ENCODE measurements at places on chromosomes 5 and 9. TPM values are rescaled to one million over a fixed set of nuclear protein-coding genes. Genes with fewer than 3 reads are reported as not detected.

The CBY3 gene
- total RNA-seq, result not detected

The CDKN2B-AS1 gene
- not detected for total RNA-seq

The SMC2 gene
- 23.1 TPM for total RNA-seq

The TERT gene
- total RNA-seq, result not detected

The ITGA1 gene
- 5.3 TPM for total RNA-seq

The PKD2L2 gene
- not detected for total RNA-seq

The CD180 gene
- not detected for total RNA-seq

The VPS13A gene
- total RNA-seq, result 23.5 TPM

The FGF10 gene
- total RNA-seq, result not detected

- H3K4me1 ChIP-seq, result peaks cover 45% of the 10 kb centered on the region
- peaks cover 6% of the 10 kb centered on the region for H3K36me3 ChIP-seq
- H3K27me3 ChIP-seq, result no peaks in the 10 kb centered on the region
Observed at GRCh38 chr5:148384380-148384737, 601 bp downstream of the FBXO38 start.

- peaks cover 26% of the 10 kb centered on the region for H3K4me1 ChIP-seq
- H3K27me3 ChIP-seq, result peaks cover 33% of the 10 kb centered on the region
- H3K4me3 ChIP-seq, result no peak overlapping the region
- no peak overlapping the region for H3K27ac ChIP-seq
Observed at GRCh38 chr5:173204185-173204979, 30.6 kb downstream of the NKX2-5 start.

GRCh38 chr9:25353783-25354182 is 324.5 kb downstream of the TUSC1 start:
- no peaks in the 10 kb centered on the region for H3K4me1 ChIP-seq
- no peak for DNase-seq
- no peaks in the 10 kb centered on the region for H3K36me3 ChIP-seq
- no peak overlapping the region for H3K4me3 ChIP-seq
- no peak overlapping the region for H3K27ac ChIP-seq
- no peaks in the 10 kb centered on the region for H3K27me3 ChIP-seq

- DNase-seq, result no peak
- no peak overlapping the region for H3K4me3 ChIP-seq
- H3K27ac ChIP-seq, result no peak overlapping the region
- H3K27me3 ChIP-seq, result no peaks in the 10 kb centered on the region
- no peaks in the 10 kb centered on the region for H3K36me3 ChIP-seq
- no peaks in the 10 kb centered on the region for H3K4me1 ChIP-seq
Observed at GRCh38 chr5:142283304-142283703, 41.5 kb downstream of the SPRY4 start.

- peak; percentile 6 for DNase-seq
- H3K4me1 ChIP-seq, result no peaks in the 10 kb centered on the region
- no peak overlapping the region for H3K27ac ChIP-seq
- no peaks in the 10 kb centered on the region for H3K36me3 ChIP-seq
- no peaks in the 10 kb centered on the region for H3K27me3 ChIP-seq
Observed at GRCh38 chr5:25963251-25964008, 1075.0 kb downstream of the CDH9 start.

- H3K4me1 ChIP-seq, result no peaks in the 10 kb centered on the region
- no peaks in the 10 kb centered on the region for H3K27me3 ChIP-seq
- no peak overlapping the region for H3K27ac ChIP-seq
- peak; percentile 25 for DNase-seq
Observed at GRCh38 chr9:118929287-118929686, 439.9 kb downstream of the BRINP1 start.

DNA sequence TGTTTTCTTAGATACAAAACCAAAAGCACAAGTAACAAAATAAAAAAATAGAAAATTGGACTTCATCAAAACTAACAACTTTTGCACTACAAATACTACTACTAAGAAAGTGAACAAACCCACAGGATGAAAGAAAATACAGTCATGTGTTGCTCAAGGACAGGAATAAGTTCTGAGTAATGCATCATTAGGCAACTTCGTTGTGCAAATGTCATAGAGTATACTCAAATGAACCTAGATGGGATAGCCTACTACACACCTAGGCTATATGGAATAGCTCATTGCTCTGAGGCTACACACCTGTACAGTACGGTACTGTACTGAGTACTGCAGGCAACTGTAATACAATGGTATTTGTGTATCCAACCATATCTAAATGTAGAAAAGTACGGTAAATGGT is 88.3 kb downstream of the RAPGEF1 start:
- H3K4me1 ChIP-seq, result peaks cover 33% of the 10 kb centered on the region
- DNase-seq, result peak; percentile 81
- peaks cover 6% of the 10 kb centered on the region for H3K36me3 ChIP-seq
- peak overlapping the region; percentile 99 for H3K27ac ChIP-seq
- H3K4me3 ChIP-seq, result no peak overlapping the region

- H3K36me3 ChIP-seq, result no peaks in the 10 kb centered on the region
- no peak overlapping the region for H3K4me3 ChIP-seq
- H3K4me1 ChIP-seq, result no peaks in the 10 kb centered on the region
- H3K27me3 ChIP-seq, result no peaks in the 10 kb centered on the region
- no peak overlapping the region for H3K27ac ChIP-seq
Observed at GRCh38 chr9:18362901-18363685, 110.9 kb upstream of the ADAMTSL1 start.

DNA sequence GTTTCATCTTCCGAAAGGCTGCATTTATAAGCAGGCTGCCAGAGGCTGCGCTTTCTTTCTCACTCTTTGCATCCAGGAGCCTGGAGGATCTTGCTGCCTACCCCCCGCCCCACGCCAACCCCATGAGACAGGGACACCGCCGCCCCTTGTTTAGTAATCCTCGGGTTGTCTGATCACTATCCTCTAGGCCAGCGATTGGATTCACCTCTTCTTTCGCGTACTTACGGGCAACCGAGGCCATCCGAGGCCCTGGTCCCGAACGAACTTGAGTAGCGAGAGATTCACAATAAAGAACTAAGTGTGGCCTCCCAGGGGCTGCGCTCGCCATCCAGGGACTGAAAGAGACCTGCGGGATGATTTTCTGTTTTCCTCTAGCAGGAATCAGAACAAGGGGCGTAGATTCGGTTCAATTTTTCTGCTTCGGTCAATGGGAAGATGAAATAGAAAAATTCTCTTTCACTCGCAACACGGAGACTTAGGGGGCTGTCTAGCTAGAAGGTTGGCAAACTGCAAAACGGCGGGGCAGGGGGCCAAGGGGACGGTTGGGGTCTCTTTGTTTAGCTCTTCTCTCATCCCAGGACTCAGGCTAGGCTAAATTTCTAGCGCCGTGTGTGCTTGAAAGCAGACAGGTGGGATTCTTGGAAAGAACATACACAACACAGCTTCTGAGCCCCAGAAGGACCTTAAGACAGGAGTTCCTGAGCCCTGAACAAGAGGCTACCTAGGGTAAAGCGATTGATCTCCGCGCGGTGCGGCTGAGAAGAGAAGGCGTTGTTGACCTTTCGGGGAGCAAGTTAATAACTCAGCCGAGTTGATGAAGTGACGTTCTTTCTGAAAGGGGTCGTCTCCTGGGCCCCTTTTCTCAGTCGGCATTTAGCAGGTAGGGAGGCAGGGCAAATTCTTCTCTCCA is 5.8 kb upstream of the ISL1 start:
- H3K27ac ChIP-seq, result no peak overlapping the region
- no peaks in the 10 kb centered on the region for H3K36me3 ChIP-seq
- no peak for DNase-seq
- H3K27me3 ChIP-seq, result no peaks in the 10 kb centered on the region

DNA sequence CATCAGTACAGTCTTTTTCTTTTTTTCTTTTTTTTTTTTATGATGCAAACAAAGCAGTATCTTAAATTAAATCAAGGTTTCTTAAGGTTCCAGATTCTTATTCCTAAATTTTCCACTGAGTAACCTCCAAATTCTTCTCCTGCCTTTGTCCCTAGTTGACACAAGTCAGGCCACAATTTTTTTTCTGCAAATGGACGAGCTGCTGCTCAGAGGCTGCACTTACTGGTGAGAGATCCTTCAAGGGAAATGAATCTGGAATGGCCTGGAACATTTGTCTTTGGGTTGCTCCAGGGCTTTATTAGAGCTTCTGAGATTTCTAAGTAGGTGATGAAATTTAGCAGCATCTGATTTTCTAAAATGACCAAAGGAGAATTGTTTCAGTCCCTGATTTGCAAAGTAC is 39.3 kb downstream of the PIK3R1 start:
- no peak overlapping the region for H3K4me3 ChIP-seq
- H3K27ac ChIP-seq, result peak overlapping the region; percentile 47
- peaks cover 84% of the 10 kb centered on the region for H3K4me1 ChIP-seq
- no peaks in the 10 kb centered on the region for H3K27me3 ChIP-seq
- DNase-seq, result no peak

- peak; percentile 95 for DNase-seq
- H3K4me3 ChIP-seq, result no peak overlapping the region
- no peaks in the 10 kb centered on the region for H3K36me3 ChIP-seq
- no peaks in the 10 kb centered on the region for H3K27me3 ChIP-seq
- H3K4me1 ChIP-seq, result peaks cover 47% of the 10 kb centered on the region
- peak overlapping the region; percentile 92 for H3K27ac ChIP-seq
Observed at GRCh38 chr5:164204338-164204946, 699.0 kb downstream of the MAT2B start.

DNA sequence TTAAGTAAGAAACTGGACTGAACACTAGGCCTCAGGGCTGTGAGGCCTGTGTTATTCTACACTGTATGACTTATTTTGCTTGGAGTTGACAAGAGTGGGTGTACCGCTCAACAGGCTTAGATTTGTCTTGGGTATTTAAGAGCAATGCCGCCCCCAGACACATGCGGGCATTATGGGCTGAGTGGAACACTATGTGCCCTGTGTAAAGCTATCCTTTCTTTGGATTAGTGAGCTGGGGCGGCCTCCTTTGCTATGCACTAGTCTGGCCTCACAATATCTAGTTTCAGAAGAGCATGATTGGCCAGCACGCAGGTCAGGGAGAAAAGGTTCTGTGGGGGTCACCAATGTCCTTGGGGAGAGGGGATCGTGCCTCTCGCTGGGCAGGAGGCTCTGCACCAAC is 206.3 kb upstream of the GDNF start:
- no peaks in the 10 kb centered on the region for H3K36me3 ChIP-seq
- H3K4me1 ChIP-seq, result no peaks in the 10 kb centered on the region
- H3K27me3 ChIP-seq, result no peaks in the 10 kb centered on the region
- DNase-seq, result no peak
- no peak overlapping the region for H3K27ac ChIP-seq
- H3K4me3 ChIP-seq, result no peak overlapping the region

DNA sequence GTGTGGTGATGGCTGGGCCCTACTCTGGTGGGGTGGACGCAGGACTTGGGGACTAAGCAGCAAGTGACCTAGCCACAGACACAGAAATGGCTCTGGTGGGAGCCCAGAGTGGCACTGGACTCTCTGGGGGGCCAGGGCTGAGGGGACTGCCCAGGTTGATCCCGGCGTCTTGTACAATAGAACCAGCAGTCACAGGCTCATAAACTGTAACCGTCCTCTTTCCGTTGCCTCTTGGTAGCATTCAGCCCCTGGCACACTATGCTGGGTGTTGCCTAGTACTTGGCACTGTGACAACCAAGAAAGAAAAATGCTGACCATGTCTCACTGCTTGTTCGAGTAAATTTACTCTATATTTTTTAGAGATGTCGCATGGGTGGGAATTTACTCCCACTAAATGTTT is 80.5 kb downstream of the DAB2IP start:
- H3K36me3 ChIP-seq, result no peaks in the 10 kb centered on the region
- no peak for DNase-seq
- no peak overlapping the region for H3K4me3 ChIP-seq

- H3K4me3 ChIP-seq, result no peak overlapping the region
- peaks cover 20% of the 10 kb centered on the region for H3K4me1 ChIP-seq
- peaks cover 16% of the 10 kb centered on the region for H3K27me3 ChIP-seq
Observed at GRCh38 chr9:113708821-113709713, 167.0 kb upstream of the ZNF618 start.

DNA sequence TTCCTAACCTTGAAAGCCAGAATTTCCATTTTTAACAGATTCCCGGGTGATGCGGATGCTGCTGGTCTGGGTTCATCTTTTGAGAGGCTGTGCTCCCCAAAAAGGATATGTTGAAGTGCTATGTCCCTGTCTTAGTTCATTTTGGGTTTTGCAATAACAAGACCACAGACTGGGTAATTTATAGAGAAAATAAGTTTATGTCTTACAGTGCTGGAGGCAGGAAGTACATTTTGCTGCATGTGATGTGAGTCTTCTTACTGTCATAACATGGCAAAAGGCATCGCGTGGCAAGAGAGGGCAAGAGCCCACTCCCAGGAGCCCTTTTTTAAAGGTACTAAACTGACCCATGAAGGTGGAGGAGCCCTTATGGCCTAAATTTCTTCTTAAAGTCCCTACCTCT is 114.1 kb downstream of the DAPK1 start:
- H3K4me1 ChIP-seq, result peaks cover 35% of the 10 kb centered on the region
- no peak overlapping the region for H3K4me3 ChIP-seq
- H3K27ac ChIP-seq, result no peak overlapping the region
- no peaks in the 10 kb centered on the region for H3K27me3 ChIP-seq

GRCh38 chr5:139912158-139912557 is 116.5 kb downstream of the PSD2 start:
- no peak overlapping the region for H3K4me3 ChIP-seq
- peaks cover 6% of the 10 kb centered on the region for H3K4me1 ChIP-seq
- no peak for DNase-seq
- no peaks in the 10 kb centered on the region for H3K36me3 ChIP-seq
- no peak overlapping the region for H3K27ac ChIP-seq

GRCh38 chr5:84259283-84260045 is 125.2 kb downstream of the EDIL3 start:
- no peak overlapping the region for H3K4me3 ChIP-seq
- H3K27ac ChIP-seq, result no peak overlapping the region
- peaks cover 91% of the 10 kb centered on the region for H3K27me3 ChIP-seq
- no peaks in the 10 kb centered on the region for H3K4me1 ChIP-seq

DNA sequence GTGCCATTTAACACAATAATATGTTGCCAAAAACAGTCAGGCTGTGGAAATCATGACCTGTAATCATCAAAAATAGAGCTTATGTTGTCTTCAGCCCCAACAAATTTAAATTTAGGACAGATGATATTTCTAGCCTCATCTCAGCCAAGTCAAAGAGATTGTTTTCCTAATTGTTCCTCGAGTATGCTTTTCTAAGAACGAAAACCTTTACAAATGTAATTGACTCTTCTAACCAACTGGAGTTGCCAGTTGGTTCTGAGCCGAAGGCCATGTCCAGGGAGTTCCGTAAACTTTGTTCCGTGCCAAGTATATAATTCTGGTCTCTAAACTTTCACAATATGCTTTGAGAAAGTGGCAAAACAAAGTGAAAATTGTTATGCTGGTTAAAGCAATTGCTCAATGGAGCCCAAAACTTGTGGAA is 160.8 kb downstream of the CEMIP2 start:
- no peaks in the 10 kb centered on the region for H3K27me3 ChIP-seq
- H3K4me1 ChIP-seq, result no peaks in the 10 kb centered on the region
- no peak for DNase-seq
- H3K36me3 ChIP-seq, result no peaks in the 10 kb centered on the region
- no peak overlapping the region for H3K27ac ChIP-seq

- no peaks in the 10 kb centered on the region for H3K27me3 ChIP-seq
- DNase-seq, result no peak
- H3K36me3 ChIP-seq, result no peaks in the 10 kb centered on the region
- H3K27ac ChIP-seq, result no peak overlapping the region
- peaks cover 7% of the 10 kb centered on the region for H3K4me1 ChIP-seq
Observed at GRCh38 chr9:136765041-136765440, 723 bp upstream of the LCN15 start.

GRCh38 chr9:83526211-83526610 is 12.0 kb downstream of the FRMD3 start:
- H3K36me3 ChIP-seq, result no peaks in the 10 kb centered on the region
- no peaks in the 10 kb centered on the region for H3K4me1 ChIP-seq
- no peak for DNase-seq

GRCh38 chr5:139226131-139226530 is 28.0 kb upstream of the SIL1 start:
- no peak overlapping the region for H3K27ac ChIP-seq
- no peak for DNase-seq
- H3K4me1 ChIP-seq, result peaks cover 5% of the 10 kb centered on the region
- H3K36me3 ChIP-seq, result no peaks in the 10 kb centered on the region

Data from MCF 10A (cell line).